Cardiac fibroblast (primary cell): ENCODE measurements at places on chromosomes 13 and 19.

GRCh38 chr13:98548230-98548629 lies 28.7 kb downstream of the STK24 start:
- DNase-seq = no peak

GRCh38 chr13:71861769-71862458 lies 5.1 kb downstream of the DACH1 start:
- no peak for DNase-seq

- DNase-seq = no peak
Observed at GRCh38 chr13:51873117-51873798, 11.5 kb downstream of the CCDC70 start.

DNA sequence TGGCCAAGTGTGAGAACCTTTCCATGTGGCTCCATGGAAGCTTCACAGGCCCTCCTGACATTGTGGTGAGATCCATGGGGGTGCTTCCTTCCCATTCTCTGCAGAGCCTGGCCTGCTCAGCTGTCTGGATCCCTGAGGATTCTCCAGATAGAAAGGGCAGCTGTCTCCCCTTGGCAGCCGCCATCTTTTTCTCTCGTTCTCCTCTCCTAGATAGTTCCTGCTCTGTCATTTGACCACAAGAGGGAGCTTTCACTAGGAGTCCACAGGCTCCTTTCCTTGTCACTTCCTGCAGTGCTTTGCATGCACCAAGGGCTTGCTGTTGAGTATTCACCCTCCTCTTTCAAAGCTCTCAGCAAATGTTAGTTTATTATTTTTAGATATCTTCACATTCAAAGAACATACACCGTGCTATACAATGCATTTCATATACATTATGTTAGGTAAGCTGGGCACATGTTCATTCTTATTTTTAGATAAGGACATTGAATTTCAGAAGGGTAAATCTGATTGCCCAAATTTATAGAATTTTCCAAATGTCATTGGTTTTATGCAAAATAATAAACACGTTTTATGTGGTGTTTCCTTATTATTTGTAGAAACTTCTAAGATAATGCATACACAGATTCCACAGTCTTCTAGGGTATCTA lies 133.2 kb downstream of the FRY start:
- DNase-seq = peak; percentile 86

DNA sequence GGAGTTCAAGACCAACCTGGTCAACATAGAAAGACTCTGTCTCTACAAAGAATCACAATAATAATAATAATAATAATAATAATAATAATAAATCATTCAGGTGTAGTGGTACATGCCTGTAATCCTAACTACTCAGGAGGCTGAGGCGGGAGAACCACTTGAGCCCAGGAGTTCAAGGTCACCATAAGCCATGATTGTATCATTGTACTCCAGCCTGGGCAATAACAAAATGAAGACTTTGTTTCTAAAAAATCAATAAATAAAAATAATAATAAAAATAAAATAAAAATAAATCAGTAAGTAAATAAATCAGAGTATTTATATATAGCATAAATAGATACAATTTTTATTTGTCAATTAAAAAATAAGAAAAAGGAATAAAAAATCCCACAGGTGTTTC lies 1636.4 kb downstream of the SLITRK1 start:
- DNase-seq = no peak

DNA sequence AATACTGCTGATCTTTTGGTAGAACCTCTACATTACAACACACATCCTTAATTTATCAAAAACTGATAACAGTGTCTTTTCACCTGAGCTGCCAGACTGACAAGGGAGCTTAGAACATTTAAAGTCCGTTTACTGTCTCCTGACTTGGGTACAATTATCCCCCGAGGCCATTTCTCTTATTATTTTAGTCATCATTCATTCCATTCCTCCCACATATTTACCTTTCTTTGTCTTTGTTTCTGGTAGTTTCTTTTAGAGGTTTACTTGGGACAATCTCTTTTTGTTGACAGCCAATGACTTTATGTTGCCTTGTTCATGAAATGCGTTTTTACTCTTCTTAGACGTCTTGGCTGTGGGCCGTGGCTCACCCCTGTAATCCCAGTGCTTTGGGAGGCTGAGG lies 186.9 kb downstream of the PCCA start:
- no peak for DNase-seq

- DNase-seq = no peak
Observed at GRCh38 chr13:106523576-106523975, 11.9 kb downstream of the EFNB2 start.

DNA sequence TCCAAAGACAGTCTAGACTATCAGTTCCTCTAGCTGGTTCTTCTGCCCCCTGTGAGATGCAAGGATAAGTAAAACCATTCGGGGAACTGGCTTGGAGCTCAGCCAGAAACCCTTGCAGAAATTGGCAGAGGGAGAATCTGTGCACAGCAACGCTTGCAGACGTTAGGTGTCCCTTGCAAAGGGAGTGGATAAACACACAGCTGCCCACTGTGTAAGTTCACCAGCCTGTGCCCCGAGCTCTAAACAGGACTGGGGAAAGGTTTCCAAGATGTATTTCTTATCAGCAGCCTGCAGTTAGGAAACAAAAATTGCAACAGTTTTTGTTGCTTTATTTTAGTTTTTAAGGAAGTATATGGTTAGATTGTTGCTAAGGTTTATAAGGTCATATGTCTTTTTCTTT lies 19.0 kb upstream of the ADGRE1 start:
- DNase-seq = no peak

DNA sequence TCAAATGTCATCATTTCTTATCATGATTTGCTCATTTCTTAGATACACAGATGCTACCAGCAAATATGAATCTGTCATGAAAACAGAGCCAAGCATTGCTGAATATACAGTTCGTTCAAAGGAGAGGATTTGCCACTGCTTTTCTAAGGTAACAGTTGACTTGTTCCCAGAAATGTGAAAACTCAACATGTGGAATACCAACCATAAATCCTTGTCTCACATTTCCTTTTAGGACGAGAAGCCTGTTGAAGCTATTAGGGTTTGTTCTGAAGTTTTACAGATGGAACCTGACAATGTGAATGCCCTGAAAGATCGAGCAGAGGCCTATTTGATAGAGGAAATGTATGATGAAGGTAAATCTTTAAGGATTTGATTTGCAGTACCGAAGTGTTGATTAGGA lies 86.7 kb downstream of the DNAJC3 start:
- DNase-seq = no peak

DNA sequence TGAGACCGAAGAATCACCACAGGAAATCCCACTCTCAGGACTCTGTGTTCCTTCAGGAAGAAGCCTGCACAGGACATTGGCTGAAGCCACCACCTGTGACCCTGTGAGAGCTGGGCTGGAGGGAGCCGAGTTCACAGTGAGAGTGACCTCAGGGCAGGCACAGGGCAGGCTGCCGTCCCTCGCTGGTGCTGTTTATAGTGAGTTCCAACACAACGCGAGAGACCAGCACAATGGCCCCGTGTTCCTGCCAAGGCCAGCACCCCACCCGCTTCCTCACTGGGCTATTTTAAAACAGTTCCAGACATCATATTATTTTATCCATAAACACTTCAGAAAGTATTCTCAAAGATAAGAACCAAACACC lies 18.4 kb upstream of the GAS6 start:
- DNase-seq = no peak

- DNase-seq = no peak
Observed at GRCh38 chr19:3609779-3610719, 3.4 kb upstream of the TBXA2R start.
